Germinal center (tissue), 1 donor: ENCODE measurements at places on chromosomes 12 and 14.
A peak's percentile ranks its signal among the peaks of the same experiment; 100 is the strongest.

DNA sequence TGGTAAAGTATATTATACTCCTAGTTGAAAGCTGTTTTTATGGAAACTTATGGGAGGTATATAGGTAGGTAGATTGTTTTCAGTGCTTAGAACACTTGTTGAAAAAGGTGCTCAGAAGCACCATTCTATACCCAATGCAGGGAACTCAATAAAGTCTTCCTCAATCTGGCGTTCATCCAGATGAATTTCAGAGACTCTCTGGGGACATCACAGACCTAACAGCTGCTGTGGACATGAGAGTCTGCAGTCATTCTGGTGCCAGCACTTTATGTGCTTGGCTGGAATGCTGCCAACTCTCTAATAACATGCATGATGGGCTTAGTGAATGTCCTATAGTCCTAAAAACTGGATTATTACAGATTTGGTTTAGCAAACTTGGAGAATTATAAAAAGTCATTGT, 115.9 kb downstream of the NTN4 start:
- DNase-seq = no peak

DNA sequence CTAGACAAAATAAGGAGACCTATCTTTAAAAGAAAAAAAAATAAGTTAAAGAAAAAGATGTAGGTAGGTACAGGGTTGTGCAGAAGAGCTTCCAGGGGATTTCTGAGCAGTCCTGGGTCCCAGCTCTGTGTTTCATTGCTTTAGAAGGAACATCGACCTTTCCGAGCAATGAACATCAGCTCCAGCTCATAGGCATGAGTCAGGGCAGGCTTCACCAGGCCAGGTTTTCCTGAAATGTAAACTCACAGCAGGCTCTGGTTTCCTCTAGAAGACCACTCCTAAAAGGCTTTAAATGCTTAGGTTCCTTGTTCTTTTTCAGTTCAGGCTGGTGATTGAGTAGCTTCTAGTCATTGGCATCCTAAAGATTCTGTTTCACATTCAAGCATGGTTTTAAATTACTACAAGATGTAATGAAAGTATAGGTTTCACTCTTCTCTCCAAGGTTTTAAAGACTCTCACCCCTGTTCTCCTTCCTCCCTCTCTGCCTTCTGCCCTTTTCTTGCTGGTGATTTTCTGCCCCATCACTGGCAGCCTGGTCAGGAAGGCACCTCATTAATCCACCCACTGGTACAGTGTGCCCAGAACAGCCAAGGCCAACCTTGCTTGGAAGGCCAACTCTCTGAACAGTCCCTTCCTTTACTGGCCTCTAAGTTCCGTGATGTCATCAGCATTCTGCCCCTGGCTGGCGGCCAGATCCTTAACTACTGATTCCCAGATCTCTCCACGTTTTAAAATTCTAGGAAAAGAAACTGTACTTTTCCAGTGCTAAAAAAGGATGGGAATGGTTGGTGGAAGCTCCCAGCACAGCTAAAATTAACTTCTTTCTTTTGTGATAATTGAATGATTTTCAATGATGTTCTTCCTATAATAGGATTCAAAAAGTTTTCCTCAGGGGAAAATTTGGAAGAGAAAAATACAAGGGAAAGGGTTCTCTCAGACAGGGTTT, 109.4 kb upstream of the HIF1A start:
- DNase-seq = no peak

DNA sequence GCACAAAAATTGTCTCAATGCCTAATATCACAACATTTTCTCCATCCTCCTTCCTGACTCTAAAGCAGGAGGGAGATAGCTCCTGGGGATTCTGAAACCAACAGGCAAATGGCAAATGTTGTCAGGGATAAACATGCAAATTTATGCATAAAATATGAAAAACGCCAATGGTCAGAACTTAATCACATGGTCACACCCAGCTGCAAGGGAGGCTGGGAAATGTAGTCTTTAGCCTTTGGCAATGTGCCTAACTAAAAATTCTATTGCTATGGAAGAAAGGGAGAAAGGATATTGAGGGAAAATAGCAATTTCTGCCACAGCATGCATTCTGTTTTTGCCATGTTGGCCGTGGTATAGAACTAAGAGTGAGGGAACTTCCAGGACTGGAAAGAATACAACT, 11.7 kb upstream of the OASL start:
- no peak for DNase-seq

DNA sequence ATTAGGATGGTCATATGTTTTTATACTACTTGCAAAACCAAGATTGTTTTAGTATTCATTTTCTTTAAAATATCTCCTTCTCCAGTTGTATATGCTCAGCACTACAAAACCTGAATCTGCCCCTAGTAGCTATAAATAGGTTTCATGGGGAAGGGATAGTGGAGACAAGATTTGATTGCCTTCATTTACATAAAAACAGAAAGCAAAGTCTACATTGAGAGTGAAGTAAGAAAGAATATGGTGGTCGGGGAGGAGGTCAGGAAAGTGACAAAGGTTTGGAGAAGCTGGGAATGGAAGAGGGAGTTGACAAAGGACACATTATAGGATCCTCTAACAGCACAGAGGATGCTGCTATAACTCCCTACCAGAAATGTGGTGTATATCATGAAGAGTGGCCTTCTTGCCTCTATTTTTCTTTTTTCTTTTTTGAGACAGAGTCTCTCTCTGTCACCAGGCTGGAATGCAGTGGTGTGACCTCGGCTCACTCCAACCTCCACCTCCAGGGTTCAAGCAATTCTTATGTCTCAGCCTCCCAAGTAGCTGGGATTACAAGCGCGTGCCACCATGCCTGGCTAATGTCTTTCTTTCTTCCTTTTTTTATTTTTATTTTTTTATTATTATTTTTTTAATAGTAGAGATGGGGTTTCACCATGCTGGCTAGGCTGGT, 6.6 kb upstream of the LRP6 start:
- no peak for DNase-seq

- DNase-seq = no peak
Measured at GRCh38 chr12:87670448-87670847, 358.8 kb downstream of the C12orf50 start.

- DNase-seq = no peak
Measured at GRCh38 chr12:62562846-62563245, 96.2 kb downstream of the MON2 start.

GRCh38 chr12:116157845-116158267, 119.6 kb downstream of the MED13L start:
- no peak for DNase-seq

GRCh38 chr12:54298904-54299303, 1.9 kb downstream of the NFE2 start:
- no peak for DNase-seq

DNA sequence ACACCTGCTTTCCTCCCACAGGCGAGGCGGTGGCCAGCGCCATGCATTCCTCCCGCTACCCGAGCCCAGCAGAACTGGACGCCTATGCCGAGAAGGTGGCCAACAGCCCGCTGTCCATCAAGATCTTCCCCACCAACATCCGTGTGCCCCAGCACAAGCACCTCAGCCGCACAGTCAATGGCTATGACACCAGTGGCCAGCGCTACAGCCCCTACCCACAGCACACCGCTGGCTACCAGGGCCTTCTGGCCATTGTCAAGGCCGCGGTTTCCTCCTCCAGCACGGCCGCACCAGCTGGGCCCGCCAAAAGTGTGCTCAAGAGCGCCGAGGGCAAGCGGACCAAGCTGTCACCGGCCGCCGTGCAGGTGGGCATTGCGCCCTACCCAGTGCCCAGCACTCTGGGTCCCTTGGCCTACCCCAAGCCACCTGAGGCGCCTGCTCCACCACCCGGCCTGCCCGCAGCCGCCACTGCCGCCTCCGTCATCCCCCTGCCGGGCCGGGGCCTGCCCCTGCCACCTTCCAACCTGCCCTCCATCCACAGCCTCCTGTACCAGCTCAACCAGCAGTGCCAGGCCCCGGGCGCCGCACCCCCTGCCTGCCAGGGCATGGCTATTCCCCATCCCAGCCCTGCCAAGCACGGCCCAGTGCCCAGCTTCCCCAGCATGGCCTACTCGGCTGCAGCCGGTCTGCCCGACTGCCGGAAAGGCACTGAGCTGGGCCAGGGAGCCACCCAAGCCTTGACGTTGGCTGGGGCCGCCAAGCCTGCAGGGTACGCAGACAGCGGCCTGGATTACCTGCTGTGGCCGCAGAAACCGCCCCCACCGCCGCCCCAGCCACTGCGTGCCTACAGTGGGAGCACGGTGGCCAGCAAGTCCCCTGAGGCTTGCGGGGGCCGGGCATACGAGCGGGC, 54.6 kb downstream of the FAM222A start:
- DNase-seq = no peak

DNA sequence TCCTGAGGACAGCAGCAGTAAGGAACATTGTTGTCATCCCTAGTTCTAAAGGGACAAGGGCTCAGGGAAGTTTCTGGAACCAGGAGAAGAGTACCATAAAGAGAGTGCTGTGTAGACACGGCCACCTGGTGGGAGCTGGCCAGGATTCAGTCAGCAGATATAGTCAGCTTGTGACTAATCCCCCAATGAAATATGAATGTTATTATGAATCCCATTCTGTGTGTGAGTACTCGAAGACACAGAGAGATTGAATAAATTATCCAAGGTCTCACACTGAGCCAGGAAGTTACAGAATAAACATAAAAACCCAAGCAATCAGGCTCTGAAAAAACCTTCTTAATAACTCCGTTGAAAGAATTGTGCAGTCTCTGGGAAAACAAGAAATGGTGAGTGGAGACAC, 1359.5 kb downstream of the AACS start:
- no peak for DNase-seq

DNA sequence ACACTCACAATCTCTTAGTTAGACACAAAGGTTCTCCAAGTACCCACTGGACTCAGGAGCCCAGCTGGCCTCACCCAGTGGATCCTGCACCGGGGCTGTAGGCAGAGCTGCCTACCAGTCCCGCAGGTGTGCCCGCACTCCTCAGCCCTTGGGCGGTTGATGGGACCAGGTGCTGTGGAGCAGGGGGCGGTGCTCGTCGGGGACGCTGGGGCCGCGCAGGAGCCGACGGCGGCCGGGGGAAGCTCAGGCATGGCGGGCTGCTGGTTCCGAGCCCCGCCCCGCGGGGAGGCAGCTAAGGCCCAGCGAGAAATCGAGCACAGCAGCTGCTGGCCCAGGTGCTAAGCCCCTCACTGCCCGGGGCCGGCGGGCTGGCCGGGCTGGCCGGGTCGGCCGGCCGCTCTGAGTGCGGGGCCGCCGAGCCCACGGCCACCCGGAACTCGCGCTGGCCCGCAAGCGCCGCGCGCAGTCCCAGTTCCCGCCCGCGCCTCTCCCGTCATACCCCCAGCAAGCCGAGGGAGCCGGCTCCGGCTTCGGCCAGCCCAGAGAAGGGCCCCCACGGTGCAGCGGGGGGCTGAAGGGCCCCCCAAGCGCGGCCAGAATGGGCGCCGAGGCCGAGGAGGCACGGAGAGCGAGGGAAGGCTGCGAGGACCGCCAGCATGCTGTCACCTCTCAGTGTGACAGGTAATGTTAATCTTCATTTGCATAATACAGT, 506.8 kb downstream of the LRFN5 start:
- DNase-seq = no peak

GRCh38 chr14:21398901-21399300, 15.1 kb upstream of the SUPT16H start:
- DNase-seq = no peak

DNA sequence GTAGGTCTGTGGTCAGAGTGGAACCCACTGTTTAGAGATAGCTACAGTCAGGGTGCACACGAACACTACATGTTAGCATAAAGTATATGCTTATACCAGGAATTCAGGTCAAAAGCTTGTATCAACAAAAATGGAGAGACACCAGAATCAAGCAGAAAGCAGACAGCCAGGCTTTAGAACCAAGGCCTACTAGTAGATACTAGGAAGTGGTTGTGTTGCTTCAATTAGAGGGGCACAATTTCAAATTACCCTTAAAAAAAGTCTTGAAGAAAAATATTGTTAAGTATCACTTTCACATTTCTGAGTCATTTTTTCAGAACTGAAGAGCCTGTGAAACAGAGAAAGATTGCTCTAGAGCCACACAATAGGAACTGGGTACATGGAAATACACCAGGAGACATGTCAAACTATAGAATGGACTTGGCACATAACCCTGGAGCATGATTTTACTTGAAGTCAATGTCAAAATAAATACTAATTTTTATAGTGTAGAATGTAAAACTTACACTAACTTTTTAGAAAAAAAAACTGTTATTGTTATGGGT, 41.6 kb downstream of the LRRC9 start:
- DNase-seq = no peak

GRCh38 chr12:4681732-4682131, 32.8 kb downstream of the NDUFA9 start:
- DNase-seq = no peak

DNA sequence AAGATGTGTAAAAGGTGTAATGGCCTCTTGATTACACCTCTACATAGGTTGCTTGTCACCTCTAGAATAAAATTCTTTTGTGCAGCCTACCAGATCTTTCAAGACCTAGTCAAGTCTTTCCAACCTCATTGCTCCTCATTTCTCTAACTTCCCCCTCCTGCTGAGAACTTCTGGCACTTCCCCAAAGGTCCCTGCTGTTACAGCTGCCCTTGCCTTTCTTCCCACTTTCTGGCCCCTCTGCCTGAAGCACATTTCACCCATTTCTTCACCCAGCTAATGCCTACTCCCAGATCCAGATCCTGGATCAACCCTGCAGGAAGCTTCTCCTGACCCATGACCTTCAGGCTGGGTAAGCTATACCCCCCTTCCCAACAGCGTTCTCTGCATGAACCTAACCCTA, 1.5 kb downstream of the TSHR start:
- peak; percentile 18 for DNase-seq

- DNase-seq = peak; percentile 6
Measured at GRCh38 chr12:30796313-30796780, 41.6 kb upstream of the CAPRIN2 start.
